ENCODE measurements at places on chromosomes 12 and 14.
A peak's percentile ranks its signal among the peaks of the same experiment; 100 is the strongest.

- DNase-seq, result peak; percentile 82
Measured at GRCh38 chr12:1594261-1595025, at the start of gene FBXL14. FBXL14 (minus strand) TSS chr12:1594581; CDS start chr12:1594066, 515 bp downstream.

GRCh38 chr14:97217111-97217885, 420.1 kb downstream of the VRK1 start:
- no peak for DNase-seq

DNA sequence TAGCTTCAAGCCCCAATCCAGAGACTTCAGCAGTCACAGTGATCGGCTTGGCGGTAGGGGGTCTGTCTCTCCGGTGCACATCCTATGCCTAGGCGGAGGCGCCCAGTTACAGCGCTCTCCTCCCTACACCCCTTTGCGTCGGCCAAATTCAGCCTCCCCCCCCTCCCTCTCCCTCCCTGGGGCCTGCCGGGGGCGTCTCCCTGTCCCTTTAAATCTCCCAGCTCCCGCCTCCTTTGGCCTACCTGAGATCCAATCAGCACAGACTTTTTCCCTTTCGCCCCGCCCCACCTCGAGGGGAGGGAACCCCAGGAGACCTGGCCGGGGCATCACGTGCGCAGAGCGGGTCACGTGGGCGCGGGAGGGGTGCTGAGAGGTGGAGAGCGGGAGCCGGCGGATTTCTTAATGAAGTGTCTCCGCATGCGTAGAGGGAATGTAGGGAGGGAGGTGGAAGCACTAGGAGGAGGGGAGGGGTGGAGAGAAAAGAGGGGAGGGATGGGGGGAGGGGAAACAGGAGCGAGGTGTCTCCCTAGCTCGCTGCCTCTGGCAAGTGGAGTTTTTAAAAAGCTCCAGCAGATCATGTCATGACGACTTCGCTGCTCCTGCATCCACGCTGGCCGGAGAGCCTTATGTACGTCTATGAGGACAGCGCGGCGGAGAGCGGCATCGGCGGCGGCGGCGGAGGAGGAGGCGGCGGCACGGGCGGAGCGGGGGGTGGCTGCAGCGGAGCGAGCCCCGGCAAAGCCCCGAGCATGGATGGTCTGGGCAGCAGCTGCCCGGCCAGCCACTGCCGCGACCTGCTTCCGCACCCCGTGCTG, at the start of gene HOXC13:
Gene HOXC13, plus strand, starts transcription at position 506 of the 815 bp plus-strand sequence. Its CDS starts 76 bp downstream, at position 582.
- peak; percentile 17 for DNase-seq

DNA sequence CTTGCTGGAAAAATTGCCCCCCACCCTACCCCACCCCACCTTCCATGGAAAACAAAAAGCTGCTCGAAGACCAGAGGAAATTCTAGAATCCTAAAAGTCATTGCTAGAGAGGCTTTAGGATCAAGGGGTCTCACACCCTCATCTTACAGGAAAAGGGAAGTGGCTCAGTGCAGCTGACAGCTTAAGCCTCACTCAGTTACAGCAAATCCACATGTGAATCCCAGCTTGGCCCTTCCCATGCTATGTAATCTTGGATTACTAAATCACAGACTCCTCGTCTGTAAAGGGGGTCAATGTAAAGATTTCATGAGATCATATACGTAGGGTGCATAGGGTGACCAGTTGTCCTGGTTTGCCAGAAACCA, 25.9 kb downstream of the CMKLR1 start:
- DNase-seq, result no peak

DNA sequence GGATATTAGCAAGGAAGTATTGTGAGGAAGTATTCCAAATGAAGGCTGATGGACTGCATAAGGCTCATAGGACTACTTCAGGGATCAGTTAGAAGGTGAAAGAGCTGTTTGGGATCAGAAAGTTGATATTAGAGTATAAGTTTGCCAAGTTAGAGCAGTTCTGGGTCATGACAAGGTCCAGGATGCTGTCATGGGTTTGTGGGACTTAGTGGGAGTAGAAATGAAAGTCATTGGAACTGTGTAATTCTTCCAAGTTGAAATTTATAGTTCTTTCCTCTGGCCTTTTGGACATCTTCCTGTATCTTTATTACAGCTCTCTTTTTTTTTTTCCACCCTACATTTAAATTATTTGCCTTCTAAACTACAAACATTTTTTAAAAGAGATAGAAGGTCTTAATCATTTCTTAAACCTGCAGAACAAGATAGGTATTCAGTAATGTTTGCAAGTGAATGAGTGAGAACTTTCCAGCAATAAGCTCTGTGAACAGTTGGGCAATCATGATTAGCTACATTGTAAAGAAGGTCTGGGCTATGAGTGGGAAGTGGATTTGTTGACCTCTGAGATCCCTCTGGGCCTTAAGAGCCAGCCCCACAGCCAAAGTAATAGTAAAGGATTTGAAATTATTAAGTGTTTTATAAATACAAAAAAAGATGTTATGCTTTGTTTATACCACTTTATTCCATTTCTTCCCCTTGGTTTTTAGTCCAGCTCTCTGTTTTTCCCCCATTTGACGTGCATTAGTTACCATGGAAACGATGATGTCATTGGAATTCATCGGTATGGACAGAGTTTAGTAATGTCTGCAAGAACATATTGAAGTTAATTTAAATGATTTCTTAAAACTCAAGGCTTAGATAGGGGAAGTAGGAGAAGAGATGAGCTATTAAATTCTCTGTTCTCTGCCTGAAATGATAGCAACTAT, 247.9 kb upstream of the ARHGAP5 start:
- no peak for DNase-seq

DNA sequence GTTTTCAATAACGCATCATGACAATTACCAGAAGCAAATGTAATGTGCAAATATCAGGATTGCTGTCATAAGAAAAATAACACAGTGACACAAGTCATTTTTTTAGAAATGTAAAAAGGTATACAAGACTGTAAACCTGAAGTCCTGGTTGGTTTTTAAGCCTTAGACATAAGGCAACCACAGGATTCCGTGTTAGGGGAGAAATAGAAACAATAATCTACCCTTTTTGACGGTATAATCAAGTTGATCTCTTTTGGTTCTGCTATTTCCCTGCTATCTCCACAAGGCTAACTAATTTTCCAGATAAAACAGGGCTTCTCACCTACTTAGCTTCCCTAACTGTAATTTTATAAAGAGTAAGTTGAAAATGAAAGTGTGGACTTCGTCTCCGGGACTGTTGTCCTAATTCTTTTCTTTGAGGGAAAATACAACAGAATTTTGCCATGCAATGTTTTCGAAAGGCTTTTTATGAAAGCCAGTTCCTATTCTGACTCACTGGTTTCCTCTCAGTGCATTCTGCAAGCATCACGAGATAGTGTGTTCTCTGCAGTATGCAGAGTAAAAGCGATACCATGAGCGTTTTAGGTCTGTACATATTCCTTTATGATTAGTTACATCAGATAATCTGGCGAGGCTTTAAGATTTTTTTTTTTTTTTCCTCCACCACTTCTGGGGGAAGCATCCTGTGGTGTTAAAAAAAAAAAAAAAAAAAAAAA, 10.6 kb downstream of the MYO1H start:
- DNase-seq, result no peak

DNA sequence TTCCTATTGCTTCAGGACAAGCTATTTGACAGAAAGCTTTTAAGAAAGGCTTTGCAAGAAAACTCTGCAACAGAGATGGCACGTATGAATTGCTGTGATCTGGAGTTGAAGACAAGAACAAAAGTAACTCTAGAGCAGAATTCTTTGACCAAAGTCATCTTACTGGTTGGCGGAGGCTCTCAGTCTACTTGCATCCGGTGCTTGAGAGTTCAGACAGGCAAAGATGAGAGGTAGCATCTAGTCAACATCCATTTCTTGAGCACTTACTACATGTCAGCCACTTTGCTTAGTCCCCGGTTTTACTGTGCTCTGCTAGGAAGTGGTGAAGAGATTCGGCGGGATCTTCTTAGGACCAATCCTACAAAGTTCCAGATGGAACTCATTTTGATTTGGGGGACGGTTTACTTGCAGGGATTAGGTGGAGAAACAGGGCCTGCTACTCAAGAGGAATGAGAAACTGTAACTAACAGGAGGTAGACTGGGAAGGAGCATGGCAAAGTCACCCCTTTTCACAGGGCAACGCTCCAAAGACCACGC, 404 bp upstream of the CCDC91 start:
- no peak for DNase-seq

GRCh38 chr12:96136725-96137378, 57.3 kb upstream of the ELK3 start:
- no peak for DNase-seq

DNA sequence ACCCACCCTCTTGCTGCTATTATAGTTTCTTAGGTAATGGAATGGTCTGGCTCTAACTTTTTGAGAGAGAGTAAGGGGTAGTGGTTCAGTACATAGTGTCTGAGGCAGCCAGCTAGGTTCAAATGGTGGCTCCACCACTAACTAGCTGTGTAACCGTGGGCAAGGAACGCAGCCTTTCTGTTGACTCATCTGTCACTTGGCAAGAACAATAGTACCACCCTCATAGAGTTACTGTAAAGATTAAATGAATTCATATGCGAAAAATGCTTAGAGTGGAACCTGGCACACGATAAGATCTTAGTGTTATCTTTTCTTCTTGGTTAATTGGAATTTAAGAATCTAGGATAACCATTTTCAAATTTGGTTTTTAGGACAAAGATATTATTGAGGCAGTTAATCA, 14.0 kb downstream of the CCDC62 start:
- no peak for DNase-seq

GRCh38 chr12:47735649-47736048, 10.4 kb upstream of the ENDOU start:
- no peak for DNase-seq

DNA sequence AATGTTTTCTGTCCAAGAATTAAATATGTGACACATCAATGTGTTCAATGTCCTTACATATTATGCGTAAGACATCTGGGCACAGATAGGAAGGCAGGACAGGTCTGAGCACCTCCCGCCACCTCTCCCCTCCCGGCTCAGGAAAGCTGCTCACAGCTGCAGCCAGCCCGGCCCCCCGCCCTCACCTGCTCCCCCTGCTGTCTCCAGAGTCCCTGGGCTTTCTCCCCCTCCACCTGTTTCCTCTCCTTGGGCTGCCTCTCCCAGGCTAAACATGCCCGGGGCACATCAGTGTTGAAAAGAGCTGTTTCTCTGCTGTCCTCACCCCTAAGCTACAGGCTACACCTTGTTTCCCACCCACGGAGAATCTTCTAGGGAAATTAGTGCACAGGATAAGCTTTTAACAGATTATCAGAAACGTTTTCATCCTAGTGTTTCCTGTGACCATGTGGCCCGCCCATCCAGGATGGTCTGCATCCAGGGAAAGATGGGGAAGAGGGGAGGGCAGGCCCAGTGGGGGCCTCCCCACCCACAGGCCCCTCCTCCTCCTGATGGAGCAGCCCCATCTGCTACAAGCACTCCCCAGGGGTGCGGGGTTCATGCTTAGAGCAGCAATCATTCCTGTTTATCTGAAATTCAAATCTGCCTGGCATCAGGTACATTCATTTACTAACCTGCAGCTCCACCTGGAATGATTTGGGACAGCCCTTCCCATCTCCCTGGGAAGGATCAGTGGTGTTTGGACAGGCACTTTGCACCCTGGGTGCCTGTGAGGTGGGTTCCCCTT, 273.8 kb upstream of the SFSWAP start:
- no peak for DNase-seq

- DNase-seq, result no peak
Measured at GRCh38 chr14:100902295-100903133, 1.0 kb downstream of the RTL1 start.

- no peak for DNase-seq
Measured at GRCh38 chr12:88334271-88334670, 192.2 kb downstream of the TMTC3 start.

DNA sequence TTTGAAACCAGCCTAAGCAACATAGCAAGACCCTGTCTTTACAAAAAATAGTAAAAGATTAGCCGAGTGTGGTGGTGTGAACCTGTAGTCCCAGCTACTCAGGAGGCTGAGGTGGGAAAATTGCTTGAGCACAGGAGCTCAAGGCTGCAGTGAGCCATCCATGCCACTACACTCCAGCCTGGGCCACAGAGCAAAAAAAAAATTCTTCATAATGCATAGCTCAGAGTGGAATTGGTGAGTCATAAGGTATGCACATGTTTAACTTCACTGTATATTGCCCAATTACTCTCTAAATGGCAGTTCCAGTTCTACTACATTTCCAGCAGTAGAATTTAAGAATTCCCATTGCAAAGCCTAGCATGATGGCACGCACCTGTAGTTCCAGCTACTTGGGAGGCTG, 26.8 kb upstream of the CLIP1 start:
- DNase-seq, result no peak

DNA sequence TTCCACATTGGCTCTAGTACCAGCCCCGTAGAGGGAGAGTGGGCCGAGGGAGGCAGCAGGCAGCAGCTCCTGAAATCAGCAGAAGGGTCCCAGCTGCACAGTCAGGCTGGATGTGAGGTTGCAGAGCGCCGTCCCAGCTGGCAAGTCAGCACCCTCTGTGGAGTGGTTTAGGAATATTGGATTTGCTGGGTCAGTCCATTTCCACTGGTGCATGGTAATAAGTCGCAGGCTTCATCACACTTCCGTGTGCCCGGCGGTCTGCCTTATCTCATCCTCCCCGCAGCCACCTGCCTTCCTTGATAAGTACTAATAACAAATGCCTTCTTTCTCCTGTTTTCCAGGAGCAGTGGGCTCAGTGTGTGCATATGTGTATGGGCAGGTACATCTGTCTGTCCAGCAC, 112.9 kb downstream of the TSPAN9 start:
- DNase-seq, result no peak

GRCh38 chr14:69997849-69998248, 118.6 kb downstream of the SMOC1 start:
- DNase-seq, result no peak
